ENCODE measurements at places on chromosomes 7 and 10.

DNA sequence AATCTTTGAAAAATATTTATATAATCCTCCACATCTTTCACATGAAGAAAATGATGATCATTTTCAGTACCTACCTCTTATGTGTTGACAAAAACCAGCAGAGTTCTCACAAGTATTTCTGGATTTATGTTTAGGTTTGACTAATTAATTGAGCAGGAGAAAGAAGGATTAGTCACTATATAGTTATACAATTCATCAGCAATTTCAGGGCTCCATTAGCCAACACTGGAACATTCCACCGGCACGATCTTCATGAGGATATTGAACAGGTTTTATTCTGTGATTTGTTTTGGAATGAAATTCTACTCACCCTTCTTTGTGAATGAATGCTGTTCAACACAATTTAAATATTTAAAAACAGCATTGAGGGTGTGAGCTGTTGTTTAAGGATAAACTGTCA lies 163.2 kb downstream of the SEM1 start:
- no peak for DNase-seq

DNA sequence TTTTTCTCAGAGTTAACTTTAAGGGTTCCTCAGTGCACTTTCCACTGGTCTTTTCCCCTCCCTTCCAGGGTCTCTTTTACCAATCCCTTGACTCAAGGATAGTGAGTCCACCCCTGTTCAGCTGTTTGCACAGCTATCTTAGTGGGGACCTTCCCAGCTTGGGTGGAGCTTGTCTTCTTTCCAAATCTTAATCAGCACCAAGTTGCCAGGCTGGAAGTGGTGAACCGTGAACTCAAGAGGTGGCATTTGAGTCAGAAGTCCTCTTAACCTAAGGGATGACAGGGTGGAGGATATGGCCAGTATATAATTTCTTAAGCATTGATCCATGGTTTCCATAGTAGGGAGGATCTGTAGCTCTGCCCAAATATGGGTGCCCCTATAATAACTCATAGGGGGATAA lies 25.0 kb downstream of the MAPK8 start:
- no peak for DNase-seq

DNA sequence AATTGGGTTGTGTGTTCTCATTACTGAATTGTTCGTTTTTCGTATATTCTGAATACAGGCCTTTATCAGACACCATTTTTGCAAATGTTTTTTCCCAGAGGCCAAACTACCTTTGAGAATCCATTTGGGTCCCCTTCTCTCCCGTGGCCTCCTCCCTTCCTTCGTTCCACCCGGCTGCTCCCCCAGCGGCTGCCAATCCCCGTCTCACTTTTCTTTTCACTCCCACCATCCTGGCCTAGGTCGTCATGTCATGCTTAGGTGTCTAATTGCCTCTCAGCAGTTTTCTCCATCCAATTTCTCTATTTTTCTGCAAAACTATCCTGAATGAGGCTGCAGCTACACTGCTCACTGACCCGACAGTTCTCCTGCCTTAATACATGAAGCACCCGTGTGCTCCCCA lies 17.9 kb downstream of the PITRM1 start:
- DNase-seq, result no peak

DNA sequence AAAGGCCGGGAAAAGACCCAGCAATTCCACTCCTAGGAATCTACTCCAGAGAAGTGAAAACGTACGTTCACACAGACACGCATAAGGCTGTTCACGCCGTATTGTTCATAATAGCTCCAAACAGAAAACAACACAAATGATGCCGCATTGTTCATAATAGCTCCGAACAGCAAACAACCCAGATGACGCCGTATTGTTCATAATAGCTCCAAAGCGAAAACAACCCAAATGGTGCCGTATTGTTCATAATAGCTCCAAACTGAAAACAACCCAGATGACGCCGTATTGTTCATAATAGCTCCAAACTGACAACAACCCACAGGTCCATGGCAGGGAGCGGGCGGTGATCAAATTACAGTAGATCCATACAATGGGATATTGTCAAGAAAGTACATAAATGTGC lies 85.2 kb upstream of the DNAAF5 start:
- no peak for DNase-seq

- DNase-seq, result no peak
These were observed 59.7 kb downstream of the CXCL12 start for GRCh38 chr10:44325157-44325556.
